ENCODE measurements at places on chromosomes 7 and 10. TPM values are rescaled to one million over a fixed set of nuclear protein-coding genes. Genes with fewer than 3 reads are reported as not detected.

Gene STAG3
- 5.4 TPM for polyA plus RNA-seq

Gene NPFFR1
- polyA plus RNA-seq: not detected

Gene ATG9B
- polyA plus RNA-seq: 0.61 TPM

Gene ASZ1
- not detected for polyA plus RNA-seq

Gene NUTM2E
- polyA plus RNA-seq: not detected

Gene UPK3B
- polyA plus RNA-seq: 0.08 TPM

Gene NOS3
- polyA plus RNA-seq: 4.9 TPM

Gene AGMO
- polyA plus RNA-seq: 35.6 TPM

Gene ANLN
- polyA plus RNA-seq: 2.2 TPM

Gene STEAP1B
- not detected for polyA plus RNA-seq

Gene TMEM60
- 16.7 TPM for polyA plus RNA-seq

Gene SLC25A28
- 28.6 TPM for polyA plus RNA-seq

Gene PDZD7
- polyA plus RNA-seq: 0.06 TPM

Gene CYP2C19
- 72.2 TPM for polyA plus RNA-seq

Gene VPS26A
- 10.9 TPM for polyA plus RNA-seq

Gene IGFBP1
- polyA plus RNA-seq: 97.9 TPM

Gene HTRA1
- polyA plus RNA-seq: 71.0 TPM

Gene LRIT1
- not detected for polyA plus RNA-seq

Gene NPY4R
- polyA plus RNA-seq: not detected

Gene URGCP
- 11.7 TPM for polyA plus RNA-seq

Gene HOXA6
- polyA plus RNA-seq: not detected

Gene TTYH3
- polyA plus RNA-seq: 8.2 TPM

Gene CUX1
- 23.0 TPM for polyA plus RNA-seq

Gene SPDYE5
- polyA plus RNA-seq: 1.2 TPM

Gene RBP3
- polyA plus RNA-seq: not detected

Gene DENND2A
- polyA plus RNA-seq: 1.6 TPM

Gene CSGALNACT2
- 4.1 TPM for polyA plus RNA-seq

Gene UPK3BL1
- 19.9 TPM for polyA plus RNA-seq

Gene LAMB1
- 12.6 TPM for polyA plus RNA-seq

Gene TSPAN12
- polyA plus RNA-seq: 13.1 TPM

Gene NCF1
- polyA plus RNA-seq: 3.0 TPM

Gene PRKAR2B
- polyA plus RNA-seq: 1.6 TPM

Gene IGFBP3
- 151 TPM for polyA plus RNA-seq

Gene OTUD1
- 1.5 TPM for polyA plus RNA-seq

Gene ACHE
- polyA plus RNA-seq: 0.17 TPM

Gene CYCS
- polyA plus RNA-seq: 74.3 TPM

Gene ELFN1
- 0.43 TPM for polyA plus RNA-seq

Gene MEOX2
- polyA plus RNA-seq: 0.60 TPM

Gene SLC29A4
- 5.0 TPM for polyA plus RNA-seq

Gene PHYHIPL
- 1.5 TPM for polyA plus RNA-seq

Gene TES
- polyA plus RNA-seq: 5.7 TPM

Gene CALML5
- polyA plus RNA-seq: not detected

Gene PON3
- 476 TPM for polyA plus RNA-seq

Gene TRIL
- 0.23 TPM for polyA plus RNA-seq

Gene C10orf53
- polyA plus RNA-seq: not detected

Gene EVX1
- not detected for polyA plus RNA-seq

Gene CALHM3
- polyA plus RNA-seq: not detected

Gene CUBN
- 0.01 TPM for polyA plus RNA-seq
